ENCODE measurements at places on chromosomes 11 and 22. TPM values are rescaled to one million over a fixed set of nuclear protein-coding genes. Genes with fewer than 3 reads are reported as not detected.

The CTSW gene
- 23.6 TPM for total RNA-seq

- ATAC-seq: peak; percentile 24
Measured at GRCh38 chr22:25062386-25063085, 110.0 kb downstream of the KIAA1671 start.

- no peak for ATAC-seq
Measured at GRCh38 chr11:46290598-46291309, 13.3 kb downstream of the CREB3L1 start.

GRCh38 chr11:31757260-31757835 is 53.8 kb downstream of the PAX6 start:
- no peak for ATAC-seq

- ATAC-seq: peak; percentile 77
Measured at GRCh38 chr11:64652586-64653387, 61.8 kb downstream of the SLC22A12 start.

DNA sequence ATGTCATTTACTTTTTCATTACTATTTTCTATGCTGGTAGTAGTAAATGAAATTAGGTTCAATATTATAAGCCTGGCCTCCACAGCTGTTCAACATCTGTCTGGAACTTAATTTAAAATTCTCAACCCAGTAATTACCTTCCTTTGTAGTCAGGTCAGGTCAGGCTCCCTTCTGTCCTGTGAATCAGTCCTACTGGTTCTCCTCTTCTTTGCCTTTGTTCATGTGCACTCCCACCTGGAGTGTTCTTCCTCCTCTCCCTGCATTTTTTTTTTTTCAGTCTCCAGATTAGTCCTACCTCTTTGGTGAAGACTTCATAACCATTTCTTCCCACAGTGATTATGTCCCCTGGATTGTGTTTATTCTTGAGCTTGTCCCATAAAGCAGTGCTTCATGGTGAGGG is 67.9 kb downstream of the DKK3 start:
- ATAC-seq: no peak

- ATAC-seq: no peak
Measured at GRCh38 chr11:33444835-33445594, 187.8 kb downstream of the HIPK3 start.

The CRYBB3 gene
- not detected for total RNA-seq

DNA sequence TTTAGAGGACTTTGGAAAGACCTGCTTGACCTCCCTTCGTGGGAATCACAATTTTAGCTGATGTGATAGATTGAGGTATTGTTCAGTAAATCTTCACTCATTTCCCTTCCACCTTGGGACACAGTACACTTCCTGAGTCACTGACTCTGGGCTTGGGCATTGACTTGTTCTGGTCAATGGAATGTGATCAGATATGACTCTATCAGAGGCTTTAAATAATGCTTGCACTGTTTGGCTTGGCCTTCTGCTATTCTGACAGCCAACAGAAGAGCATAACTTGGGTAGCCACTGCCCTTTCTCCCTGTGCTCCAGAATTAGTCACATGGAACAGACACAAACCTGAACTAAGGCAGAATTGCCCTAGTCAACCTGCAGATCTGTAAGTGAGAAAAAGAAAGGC is 12.5 kb downstream of the PRR5L start:
- no peak for ATAC-seq

DNA sequence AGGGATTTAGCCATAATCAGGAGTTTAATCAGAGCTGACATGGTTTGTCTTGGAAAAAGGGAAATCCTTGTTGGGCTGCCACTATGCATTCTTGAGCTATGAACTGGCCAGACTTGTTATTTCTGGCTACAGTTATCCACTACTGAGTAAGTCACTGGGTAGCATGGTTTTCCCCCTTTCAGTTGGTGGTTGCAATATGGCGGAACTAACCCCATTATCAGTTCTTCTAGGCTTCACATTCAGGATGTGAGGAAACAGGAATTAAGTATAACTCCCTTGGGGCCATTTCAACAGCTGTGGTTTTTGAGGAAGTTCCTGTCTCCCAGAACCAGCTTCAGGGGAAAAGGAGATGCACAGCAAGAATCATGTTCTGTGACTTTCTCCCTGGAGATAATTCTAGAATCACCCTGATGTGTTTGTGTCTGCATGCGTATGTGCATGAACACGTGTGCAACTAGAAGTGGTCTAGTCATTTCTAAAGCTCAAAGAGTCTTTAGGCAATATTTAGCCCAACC is 103.0 kb upstream of the CD44 start:
- no peak for ATAC-seq

GRCh38 chr11:12043959-12044791 is 35.7 kb upstream of the DKK3 start:
- peak; percentile 73 for ATAC-seq

DNA sequence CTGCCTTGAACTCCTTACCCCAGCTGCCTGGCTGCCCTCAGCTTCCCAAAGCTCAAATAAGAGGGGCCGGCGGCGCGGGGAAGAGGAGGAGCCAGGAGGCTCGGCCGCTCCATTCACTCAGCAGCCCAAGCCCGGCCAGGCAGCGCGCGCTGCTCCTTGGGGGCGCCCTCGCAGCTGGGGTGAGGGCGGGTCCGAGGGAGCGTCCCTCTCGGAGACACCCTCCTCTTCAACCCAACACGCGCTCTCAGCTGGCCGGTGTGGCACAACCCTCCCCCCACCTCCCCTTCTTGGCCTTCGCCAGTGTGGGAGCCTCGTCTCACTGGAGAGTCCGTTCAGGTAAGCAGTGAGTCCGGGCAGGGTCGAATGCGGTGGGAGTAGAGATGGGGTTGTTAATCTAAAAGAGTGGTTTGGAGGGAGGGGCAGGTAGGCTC is at the start of gene WT1:
Gene WT1, minus strand, starts transcription at position 29 of the 431 bp plus-strand sequence.
- no peak for ATAC-seq

Data from activated T-helper 17 cell treated with anti-CD3 and anti-CD28 coated beads, Interleukin-2, amount 50 U/mL, for 72 hours (primary cell).